ENCODE measurements at places on chromosomes 7 and 10.

DNA sequence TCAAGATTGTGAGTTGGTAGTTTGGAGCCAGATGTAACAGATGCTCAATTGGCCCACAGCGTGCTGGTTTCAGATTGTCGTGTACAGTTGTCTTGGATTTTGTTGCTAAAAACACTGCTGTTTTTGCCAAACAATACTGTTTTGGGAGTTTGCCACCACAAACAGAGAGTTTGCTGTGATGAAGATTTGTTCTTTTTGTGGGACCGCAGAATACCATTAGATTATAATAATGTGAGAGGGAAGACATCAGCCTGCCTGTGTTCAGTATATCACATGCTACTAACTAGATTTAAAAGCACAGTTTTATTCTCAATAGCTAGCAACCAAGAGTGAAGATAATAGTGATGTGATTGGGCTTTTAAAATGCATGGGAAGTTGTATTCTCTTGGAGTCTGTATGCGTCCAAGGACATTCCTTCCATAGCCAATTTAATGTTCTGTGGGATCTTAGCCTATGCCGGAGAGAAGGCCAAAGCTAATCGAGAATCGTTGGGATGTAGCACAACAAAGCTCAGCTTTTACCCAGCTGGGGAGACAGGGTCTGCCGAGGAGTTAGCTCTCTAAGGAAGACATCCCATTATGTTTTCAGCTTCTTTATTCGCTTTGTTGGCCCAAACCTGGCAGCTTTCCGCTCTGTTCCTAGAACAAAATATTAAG lies 18.7 kb upstream of the ITGA8 start:
- no peak for DNase-seq

DNA sequence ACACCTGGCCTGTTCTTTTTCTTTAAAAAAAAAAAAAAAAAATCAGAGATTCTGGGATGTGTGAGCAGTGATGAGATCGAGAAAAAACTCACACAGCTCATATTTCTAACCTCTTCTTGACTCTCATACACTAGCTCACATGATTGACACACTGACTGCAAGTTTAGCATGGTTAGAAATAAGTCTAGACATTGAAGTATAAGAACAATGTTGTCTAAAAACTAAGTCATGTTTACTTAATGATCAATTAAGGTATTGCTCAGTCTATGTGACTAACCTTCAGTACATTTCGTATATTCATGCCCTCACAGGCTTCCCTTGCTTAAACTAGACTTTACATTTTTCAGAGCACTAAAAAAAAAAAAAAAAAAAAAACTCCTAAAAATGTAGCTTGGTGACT lies 775.1 kb downstream of the GATA3 start:
- no peak for DNase-seq

DNA sequence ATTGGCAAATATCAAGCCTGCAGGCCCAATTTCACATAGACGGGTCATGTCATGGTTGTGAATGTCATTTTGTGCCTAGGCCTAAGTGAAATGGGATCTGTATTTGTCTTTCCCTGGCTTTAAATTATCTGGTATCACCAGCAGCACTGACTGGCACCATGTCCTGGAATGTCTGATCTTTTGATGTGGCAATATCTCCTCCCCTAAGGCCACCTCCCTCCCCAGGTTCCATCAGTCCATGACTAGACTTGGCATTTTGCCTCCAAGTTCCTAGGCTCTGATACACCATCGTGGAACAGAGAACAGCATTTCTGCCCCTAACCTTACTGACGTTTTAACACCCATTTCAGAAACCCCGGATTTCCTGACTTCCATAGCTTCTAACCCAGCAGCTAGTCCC lies 513.9 kb downstream of the GALNT17 start:
- DNase-seq: no peak

DNA sequence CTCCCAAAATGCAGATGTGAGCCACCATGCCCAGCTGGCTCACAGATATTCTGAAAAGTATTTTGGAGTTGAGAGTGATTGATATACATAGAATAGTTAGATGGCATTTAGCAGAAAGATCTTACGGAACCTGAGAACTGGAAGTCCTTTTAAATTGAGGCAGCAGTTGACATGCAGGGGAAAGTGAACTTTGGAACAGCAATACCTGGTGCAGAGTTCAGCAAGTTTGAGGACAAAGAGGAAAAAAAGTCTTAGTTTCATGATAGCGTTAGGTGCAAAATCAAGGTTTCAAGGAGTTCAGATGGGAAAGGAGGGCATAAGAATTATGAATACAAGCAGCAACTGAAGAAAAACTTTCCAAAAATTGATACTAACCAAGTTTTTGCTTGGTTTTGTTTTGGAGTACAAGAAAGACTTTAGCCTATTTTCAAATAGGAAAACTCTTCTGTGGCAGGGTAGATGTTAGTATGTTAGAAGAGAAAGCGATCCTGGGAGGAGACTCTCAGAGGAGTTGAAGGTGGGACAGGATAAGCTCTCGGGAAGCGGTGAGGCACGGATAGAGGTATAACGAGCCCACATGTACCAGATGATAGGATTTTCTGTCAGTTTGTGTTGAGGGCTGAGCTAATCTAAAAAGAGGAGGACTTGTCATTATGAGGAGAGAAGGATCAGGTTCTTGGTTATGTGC lies 28.0 kb upstream of the STMP1 start:
- DNase-seq: no peak

DNA sequence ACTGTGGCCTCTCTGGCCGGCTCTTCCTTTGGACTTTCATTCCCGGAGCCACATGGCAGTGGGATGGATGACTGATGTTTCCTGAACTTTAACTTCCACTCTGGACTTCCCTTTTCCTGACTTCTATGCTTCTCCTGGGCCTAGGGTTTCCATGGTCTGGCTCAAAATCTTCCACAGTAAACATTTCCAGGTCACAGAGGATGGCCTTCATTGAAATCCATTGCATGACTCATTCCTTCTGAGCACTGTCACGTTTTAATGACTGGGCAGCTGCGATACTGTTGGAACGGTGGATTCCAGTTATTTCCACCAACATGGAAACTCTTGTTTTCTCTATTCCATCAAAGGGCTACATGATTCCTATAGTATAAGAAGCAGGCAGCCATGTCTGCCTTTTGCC lies 24.4 kb upstream of the ZNF273 start:
- DNase-seq: peak; percentile 3
